ENCODE measurements at places on chromosomes 5 and 9. TPM values are rescaled to one million over a fixed set of nuclear protein-coding genes. Genes with fewer than 3 reads are reported as not detected.

Gene ZNF879
- 2.9 TPM for total RNA-seq

Gene ADAMTS12
- not detected for total RNA-seq

DNA sequence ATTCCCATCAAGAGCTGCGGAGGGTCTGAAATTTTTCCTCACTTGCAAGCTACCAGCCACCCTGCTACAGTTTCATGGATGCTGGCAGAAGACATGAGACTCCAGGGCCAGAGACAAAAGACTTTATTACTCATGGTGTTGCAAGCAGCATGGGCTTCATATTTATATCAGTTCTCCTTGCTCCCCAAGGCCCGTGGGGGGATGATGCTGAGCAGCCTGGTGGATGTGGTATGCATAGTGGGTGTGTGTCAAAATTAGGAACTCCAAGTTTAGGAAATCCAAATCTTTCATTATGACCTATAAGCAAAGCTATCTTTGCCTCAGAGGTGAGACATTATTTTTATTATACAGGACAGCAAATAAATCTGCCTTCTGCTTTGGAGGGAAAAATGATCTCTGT is 105.7 kb upstream of the ALDH1B1 start:
- DNase-seq = no peak

DNA sequence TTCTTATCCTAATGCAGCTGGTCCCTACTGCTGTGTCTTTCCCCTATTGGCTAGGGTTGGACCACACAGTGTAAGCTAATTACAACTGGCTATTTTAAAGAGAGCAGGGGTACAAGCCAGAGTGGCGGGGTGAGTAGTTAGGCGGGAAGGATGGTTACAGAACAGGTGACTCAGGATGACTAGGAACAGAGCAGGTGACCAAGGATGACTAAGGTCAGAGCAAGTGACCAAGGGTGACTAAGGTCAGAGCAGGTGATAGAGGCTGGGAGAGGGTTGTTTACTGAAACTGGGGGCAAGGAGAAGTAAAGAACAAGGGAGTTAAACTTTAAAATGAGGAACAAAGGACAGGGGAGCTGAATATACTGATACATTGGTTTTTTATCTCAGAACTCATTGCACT is 125.4 kb downstream of the PTTG1 start:
- no peak for DNase-seq

GRCh38 chr5:169429044-169429443 is 128.1 kb upstream of the SLIT3 start:
- DNase-seq = no peak
